HCEC 1CT (cell line): ENCODE measurements at places on chromosomes 2 and 18.

DNA sequence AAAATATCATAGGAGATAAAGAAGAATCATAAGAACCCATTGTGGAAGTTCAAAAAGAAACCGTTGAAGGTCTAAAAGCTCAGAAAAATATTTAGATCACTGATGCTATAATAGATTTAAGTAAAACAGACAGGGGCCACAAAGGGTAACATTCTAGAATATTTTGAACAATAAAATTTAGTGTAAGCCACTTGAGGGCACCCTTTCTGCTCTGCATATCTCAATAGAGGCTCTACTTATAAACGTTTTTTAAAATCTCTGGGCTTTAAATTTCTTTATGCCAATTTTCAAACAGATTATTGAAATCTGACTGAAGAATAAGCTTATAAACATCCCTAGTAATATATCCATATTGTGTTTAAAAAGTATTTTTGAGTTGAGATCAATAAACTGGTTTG lies 57.6 kb upstream of the IL1RL1 start:
- peak; percentile 57 for DNase-seq

- no peak for DNase-seq
Observed at GRCh38 chr2:46800625-46801349, 114.8 kb downstream of the MCFD2 start.

DNA sequence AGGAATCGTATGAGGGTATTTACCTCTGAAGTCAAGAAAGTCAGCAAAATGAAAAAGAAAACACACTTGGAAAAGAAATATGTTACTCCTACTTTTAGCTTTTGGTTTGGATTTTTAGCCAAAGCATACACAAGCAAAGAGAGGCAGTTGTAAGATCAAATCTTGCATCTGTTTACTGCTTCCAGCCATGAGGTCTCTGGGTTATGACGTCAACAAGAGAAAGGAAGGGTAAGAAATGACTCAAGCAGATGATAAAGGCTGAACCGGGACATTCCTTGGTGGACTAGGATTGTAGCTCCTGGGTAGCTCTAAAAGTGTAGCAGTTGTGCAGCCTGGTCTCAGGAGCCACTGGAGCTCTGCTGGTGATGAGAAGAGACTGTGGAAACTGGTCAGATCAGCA lies 16.8 kb downstream of the CTNNA2 start:
- DNase-seq: no peak

- no peak for DNase-seq
Observed at GRCh38 chr2:170813611-170814532, 2.8 kb upstream of the GAD1 start.

DNA sequence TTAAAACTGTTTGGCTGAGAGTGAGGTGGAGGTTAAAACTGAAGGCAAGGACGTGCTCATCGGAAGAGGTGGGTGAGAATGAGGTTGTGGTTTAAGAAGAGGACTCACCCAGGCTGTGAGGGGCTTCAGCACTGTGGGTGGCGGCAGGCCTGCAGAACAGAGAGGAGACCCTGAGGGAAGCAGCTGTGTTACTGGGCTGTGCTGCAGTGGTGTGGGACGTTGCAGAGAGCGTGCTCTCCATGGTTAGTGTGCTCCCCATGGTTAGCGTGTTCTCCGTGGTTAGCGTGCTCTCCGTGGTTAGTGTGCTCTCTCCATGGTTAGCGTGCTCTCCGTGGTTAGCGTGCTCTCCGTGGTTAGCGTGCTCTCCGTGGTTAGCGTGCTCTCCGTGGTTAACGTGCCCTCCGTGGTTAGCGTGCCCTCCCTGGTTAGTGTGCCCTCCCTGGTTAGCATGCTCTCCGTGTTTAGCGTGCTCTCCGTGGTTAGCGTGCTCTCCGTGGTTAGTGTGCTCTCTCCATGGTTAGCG lies 68.5 kb upstream of the NFATC1 start:
- DNase-seq: no peak

DNA sequence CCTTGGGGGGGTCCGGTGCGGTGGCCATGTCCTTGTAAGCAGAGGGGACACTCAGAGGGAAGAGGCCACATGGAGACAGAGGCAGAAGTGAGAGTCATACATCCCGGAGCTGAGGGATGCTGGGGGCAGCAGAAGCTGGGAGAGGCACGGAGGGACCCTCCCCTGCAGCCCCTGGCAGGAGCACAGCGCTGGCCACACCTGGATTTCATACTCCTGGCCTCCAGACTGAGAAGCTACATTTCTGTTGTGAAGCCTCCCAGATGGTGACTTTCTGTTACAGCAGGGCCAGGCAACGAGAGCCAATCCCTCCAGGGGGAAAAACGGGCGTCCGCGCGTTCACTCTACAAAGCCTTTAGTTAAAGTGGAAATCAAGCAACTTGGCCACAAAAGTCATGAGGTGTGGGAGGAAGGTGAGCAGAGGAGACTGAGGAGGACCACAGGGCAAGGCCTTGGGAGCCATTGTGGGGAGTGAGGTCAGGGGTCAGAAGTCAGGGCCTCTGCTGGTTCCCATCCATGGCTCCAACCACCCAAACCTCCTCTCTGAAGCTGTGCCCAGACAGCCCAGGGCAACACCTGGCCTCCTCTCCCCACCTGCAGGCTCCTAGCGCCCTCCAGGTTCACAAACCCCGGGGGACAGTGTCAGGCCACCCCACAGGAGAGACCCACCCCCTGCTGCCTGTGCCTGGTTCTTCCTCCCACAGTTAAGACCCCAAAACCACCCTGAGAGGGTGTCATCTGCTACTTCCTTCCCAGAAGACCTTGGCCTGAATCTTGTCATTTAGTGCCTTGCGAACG lies 4.5 kb upstream of the MBP start:
- no peak for DNase-seq

- DNase-seq: peak; percentile 35
Observed at GRCh38 chr2:149050188-149050587, 11.7 kb downstream of the LYPD6B start.

GRCh38 chr2:112750560-112750843 lies 13.9 kb downstream of the CKAP2L start:
- no peak for DNase-seq

GRCh38 chr18:31206071-31206470 lies 43.4 kb upstream of the DSC1 start:
- DNase-seq: no peak

GRCh38 chr2:60794271-60794863 lies 38.3 kb downstream of the PAPOLG start:
- peak; percentile 36 for DNase-seq

DNA sequence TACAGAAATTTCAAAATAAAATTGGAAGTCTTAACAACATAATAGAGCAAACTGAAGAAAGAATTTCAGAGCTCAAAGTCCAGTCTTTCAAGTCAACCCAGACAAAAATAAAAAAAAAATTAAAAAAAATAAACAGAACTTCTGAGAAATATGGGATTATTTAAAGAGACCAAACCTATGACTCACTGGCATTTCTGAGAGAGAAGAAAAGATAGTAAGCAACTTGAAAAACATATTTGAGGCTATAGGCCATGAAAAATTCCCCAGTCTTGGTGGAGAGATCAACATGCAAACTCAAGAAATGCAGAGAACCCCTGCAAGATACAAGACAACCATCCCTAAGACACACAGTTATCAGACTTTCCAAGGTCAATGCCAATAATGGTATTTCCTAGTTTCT lies 167.4 kb downstream of the RNF144A start:
- DNase-seq: no peak

- no peak for DNase-seq
Observed at GRCh38 chr2:85131116-85131515, 2.1 kb upstream of the TCF7L1 start.

- DNase-seq: peak; percentile 65
Observed at GRCh38 chr2:180983468-180984242, 3.2 kb downstream of the UBE2E3 start.

DNA sequence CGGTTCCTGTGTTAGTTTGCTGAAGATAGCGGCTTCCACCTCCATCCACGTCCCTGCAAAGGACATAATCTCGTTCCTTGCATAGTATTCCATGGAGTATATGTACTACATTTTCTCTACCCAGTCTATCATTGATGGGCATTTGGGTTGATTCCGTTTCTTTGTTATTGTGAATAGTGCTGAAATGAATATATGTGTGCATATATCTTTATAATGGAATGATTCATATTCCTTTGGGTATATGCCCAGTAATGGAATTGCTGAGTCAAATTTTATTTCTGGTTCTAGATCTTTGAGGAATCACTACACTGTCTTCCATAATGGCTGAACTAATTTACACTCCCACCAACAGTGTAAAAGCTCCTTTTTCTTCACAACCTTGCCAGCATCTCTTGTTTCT lies 255.4 kb upstream of the CDH2 start:
- peak; percentile 47 for DNase-seq

DNA sequence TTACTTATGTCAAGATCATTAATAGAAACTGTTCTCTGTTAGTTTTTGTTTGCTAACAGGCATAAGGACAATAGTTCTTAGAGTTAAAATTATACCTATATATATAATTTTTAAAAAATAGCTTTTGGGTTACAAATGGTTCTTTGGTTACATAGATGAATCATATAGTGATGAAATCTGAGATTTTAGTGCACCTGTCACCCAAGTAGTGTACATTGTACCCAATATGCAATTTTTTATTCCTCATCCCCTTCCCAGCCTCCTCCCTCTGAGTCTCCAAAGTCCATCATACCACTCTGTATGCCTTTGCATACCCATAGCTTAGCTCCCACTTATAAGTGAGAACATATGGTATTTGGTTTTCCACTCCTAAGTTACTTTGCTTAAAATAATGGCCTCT lies 26.4 kb downstream of the SLC4A1AP start:
- no peak for DNase-seq

GRCh38 chr2:219174801-219175200 lies 1.9 kb downstream of the CNPPD1 start:
- DNase-seq: no peak

DNA sequence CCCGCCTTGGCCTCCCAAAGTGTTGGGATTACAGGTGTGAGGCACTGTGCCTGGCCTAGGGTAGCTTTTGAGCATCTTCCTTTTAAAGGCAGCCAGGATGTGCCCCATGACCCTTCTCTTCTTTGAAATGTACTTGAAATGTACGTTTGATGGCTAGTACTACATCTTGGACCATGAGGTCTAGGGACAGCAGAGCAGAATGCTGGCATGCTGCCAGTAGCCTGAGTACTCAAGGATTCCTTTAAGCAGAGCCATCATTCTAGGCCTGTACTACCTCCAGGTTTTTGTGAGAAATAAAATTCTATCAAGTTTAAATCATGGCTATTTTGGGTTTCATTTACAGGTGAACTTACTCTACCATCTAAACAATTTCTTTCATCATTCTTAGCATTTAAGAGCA lies 2.9 kb upstream of the EML6 start:
- no peak for DNase-seq

GRCh38 chr2:43467891-43468290 lies 127.9 kb downstream of the THADA start:
- peak; percentile 82 for DNase-seq

DNA sequence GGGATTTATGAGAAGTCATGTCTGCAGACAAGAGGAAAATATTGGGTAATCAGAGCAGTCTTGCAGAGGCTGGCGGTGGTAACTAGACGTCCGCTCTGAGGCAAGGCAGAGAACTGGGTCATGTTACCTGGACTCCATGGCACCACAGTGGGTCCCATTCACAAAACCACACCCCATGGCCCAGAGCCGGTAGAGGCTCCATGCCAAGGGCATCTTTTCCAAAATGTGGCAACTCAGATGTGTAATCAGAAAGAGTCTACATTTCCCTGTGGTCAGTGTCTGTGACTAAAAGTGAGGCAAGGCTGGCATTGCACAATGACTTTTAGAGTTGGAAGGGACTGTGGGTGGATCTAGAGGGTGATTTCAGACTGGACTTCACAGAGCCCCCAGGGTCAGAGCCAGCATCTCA lies 113.1 kb downstream of the MREG start:
- DNase-seq: peak; percentile 53

- no peak for DNase-seq
Observed at GRCh38 chr18:47794725-47795433, 135.6 kb downstream of the SMAD2 start.

DNA sequence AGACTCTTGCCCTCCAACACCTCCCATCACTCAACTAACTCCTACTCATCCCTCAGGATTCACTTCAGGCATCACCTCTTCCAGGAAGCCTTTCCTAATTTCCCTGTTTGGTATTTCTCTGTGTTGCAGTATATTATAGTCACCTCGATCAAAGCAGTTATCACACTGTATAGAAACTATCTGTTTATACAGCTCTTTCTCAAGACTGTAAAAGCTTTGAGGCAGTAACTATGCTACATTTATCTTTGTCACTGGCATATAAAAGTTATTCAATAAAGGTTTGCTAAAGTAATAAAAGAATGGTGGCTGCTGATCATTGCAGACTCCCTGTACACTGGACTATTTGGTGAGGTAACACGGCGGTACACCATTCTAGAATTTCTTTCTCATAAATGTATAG lies 284.9 kb downstream of the PAX3 start:
- DNase-seq: no peak

GRCh38 chr2:235669983-235670962 lies 176.4 kb downstream of the AGAP1 start:
- DNase-seq: peak; percentile 70

DNA sequence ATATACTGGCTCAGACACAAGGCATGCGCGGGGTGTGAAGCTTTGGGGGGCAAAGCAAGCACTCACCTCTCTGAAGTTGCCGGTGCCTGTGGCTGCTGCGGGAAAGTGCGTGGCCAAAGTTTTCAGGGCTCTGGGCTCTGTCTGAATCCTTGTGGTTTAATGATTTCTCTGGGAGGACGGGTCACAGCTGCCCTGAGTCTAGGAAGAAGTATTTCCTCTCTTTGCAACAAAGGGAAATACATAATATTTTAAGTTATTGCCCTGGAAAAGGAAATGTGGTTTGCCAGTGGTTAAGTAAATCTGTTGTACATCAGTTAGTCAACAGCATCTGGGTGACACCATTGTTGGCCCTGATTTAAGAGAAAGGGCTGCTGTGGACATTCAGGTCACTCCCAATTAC lies 56.7 kb upstream of the ZDBF2 start:
- DNase-seq: no peak

- DNase-seq: no peak
Observed at GRCh38 chr2:145141981-145142380, 622.1 kb upstream of the ZEB2 start.

DNA sequence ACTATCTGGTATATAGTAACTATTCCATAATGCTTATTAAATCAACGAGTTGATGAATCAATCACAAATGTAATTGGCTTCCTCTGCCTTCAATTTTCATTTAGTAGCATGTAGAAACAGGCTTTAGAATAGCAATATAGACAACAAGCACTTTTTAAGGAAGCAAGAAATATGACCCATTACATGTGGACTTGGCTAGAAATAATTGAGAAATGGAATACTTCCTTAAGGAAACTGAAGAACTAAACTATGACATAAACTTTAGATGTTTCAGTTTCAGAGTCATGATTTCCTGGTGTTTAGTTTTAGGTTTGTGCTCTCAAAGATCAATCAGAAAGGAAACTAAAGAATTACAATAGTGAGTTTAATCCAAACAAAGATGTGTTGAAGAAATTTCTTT lies 443.8 kb downstream of the MBD2 start:
- DNase-seq: no peak

DNA sequence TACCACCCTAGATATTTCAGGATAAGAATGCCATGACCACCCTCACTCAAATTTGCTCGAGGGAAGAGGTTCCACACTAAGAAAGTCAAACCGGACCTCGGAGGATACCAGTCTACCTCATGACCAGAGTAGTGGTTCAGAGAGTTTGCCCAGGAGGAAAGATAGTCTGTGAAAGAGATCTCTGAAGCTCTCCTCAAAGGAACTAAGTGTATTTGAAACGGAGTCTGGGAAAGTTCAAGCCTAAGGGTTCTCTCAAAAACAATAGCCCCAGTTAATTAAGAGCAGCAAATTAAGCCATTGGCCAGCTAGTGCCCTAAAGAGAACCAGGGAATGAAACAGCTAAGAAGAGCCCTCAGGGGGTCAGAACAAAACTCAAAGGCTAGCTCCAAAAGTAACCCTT lies 94.9 kb downstream of the SPHKAP start:
- DNase-seq: no peak
